ENCODE measurements at places on chromosomes 3 and 15.

GRCh38 chr15:71250936-71251583 is 135.8 kb downstream of the THSD4 start:
- DNase-seq = no peak

DNA sequence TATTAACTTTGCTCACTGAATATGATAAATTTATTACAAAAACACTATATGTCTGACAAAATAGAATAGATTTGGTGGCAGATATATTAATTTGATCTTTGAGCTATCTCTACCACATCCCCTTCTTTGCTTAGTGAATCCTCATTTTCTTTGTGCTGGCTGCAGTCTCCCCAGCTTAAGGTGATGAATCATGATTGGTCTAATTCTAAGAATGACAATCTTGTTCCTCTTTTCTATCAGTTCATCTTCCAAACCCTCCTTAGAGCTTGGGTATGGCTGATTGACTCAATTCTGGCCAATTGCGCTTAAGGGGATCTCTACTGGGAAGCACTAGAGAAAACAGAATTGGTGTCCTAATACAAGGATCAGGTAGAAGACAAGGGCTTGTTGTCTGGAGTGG is 309.6 kb upstream of the GOLIM4 start:
- no peak for DNase-seq

GRCh38 chr3:123783811-123784210 is 100.3 kb downstream of the MYLK start:
- DNase-seq = no peak

DNA sequence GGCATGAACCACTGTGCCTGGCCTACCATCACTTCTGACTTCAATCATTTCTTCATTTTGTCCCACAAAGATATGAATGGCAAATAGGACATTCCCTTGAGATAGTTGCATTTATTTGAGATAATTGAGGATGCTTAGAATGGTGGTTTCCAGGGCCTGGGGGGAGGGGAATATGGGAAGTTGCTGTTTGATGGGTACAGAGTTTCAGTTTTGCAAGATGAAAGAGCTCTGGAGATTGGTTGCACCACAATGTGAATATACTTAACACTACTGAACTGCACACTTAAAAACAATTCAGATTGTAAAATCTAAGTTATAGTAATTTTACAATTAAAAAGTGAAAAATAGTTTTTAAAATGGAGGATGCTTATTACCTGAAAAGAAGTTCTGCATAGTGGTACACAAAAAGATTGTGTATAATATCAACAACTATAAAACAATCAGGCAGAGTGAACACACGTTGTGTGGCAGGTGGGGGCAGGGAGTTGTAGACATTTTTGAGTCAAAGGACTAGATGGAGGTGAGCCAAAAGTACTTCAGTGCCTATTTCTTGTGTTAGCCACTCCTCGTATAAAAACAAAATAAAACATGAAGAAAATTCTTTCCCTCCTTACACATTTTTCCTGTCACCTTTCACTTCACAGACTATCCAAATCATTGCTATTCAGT is 18.5 kb upstream of the RIOX2 start:
- no peak for DNase-seq

DNA sequence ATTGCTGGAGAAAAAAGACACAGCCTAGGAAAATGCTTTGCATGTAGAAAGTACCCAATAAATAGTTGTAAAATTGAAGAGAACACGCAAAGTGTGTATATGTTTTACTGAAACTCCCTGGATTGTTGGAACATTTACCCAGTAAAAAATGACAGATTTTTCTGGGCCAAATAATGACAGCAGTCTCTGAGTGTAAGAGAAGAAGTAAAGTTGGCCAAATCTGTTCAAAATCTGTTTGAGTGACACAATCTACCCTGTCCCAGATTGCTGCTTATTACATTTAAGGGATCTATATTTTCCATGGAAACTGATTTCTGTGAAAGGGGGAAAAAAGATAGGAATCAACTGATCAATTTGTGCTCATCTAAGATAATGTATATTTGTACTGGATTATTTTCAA is 267.9 kb downstream of the TUSC7 start:
- no peak for DNase-seq

Measured in stimulated activated CD8-positive, alpha-beta memory T cell treated with anti-CD3 and anti-CD28 coated beads, Interleukin-4, amount 100 ng/mL, for 1 hour (primary cell).